Dermis blood vessel endothelial cell (primary cell): ENCODE measurements at places on chromosomes 11 and 22. TPM values are rescaled to one million over a fixed set of nuclear protein-coding genes. Genes with fewer than 3 reads are reported as not detected.
A peak's percentile ranks its signal among the peaks of the same experiment; 100 is the strongest.

The SCN4B gene
- total RNA-seq = 0.09 TPM in 1 of 2 replicates, not detected in the other

The SHANK3 gene
- 33.0 and 42.7 TPM in 2 replicates for total RNA-seq

The GP1BB gene
- total RNA-seq = 5.3 and 5.4 TPM in 2 replicates

The CERK gene
- total RNA-seq = 87.8 and 106 TPM in 2 replicates

The ZNF280B gene
- 0.68 and 0.93 TPM in 2 replicates for total RNA-seq

The HIPK3 gene
- total RNA-seq = 85.6 and 138 TPM in 2 replicates

The OR8K3 gene
- not detected in 2 replicates for total RNA-seq

The OR51B4 gene
- total RNA-seq = not detected in 2 replicates

GRCh38 chr11:107916671-107917241, 11.5 kb upstream of the RAB39A start:
- peak; percentile 50 for DNase-seq

DNA sequence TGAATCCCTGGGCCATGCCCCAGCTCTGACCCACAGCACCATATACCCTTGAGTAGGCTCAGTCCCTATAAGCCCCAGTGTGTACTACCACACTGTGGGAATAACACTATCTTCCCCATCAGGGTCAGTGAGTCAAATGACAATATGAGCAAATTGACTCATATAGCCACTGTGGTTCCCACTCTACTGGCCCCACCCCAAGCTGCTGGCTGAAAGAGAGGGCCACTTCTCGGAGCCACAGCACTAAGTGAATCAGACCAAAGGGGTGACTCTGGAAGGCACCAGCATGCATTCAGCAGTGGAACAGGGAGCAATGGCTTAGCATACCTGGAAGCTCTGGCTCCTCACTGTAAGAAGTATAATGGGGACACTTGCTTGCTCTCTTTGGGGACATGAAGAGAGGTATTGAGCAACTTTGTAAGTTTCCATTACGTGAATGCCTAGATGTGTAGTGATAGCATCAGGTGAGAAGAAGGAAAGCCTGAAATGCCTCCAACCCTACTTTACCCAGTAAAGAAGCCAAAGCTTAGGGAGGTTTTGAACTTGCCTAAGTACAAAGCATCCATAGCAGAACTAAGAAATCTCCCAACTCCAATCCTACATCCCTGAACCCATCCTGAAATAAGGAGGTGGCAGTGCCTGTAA, 13.5 kb downstream of the CD59 start:
- DNase-seq = peak; percentile 57

GRCh38 chr11:13679768-13680167, 11.3 kb downstream of the FAR1 start:
- DNase-seq = no peak

DNA sequence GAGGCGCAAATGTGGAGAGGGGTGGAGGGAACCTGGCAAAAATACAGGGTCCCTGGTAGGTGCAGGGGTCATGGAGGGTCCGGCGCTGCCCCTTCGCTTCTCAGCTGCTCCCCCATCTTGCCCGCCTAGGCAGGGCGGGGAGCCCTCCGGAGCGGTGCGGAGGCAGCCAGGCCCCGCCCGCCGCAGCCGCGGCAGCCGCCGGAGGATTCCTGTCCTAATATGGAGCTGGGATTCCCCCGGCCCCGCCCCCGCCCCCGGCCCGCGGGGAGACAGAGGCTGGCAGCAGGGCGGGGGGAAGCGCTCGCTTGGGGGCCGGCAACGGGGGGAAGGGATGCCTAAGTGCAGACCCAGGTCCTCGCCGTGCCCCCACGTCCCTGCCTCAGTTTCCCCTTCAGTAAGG, 1.0 kb upstream of the NPAS4 start:
- DNase-seq = no peak

DNA sequence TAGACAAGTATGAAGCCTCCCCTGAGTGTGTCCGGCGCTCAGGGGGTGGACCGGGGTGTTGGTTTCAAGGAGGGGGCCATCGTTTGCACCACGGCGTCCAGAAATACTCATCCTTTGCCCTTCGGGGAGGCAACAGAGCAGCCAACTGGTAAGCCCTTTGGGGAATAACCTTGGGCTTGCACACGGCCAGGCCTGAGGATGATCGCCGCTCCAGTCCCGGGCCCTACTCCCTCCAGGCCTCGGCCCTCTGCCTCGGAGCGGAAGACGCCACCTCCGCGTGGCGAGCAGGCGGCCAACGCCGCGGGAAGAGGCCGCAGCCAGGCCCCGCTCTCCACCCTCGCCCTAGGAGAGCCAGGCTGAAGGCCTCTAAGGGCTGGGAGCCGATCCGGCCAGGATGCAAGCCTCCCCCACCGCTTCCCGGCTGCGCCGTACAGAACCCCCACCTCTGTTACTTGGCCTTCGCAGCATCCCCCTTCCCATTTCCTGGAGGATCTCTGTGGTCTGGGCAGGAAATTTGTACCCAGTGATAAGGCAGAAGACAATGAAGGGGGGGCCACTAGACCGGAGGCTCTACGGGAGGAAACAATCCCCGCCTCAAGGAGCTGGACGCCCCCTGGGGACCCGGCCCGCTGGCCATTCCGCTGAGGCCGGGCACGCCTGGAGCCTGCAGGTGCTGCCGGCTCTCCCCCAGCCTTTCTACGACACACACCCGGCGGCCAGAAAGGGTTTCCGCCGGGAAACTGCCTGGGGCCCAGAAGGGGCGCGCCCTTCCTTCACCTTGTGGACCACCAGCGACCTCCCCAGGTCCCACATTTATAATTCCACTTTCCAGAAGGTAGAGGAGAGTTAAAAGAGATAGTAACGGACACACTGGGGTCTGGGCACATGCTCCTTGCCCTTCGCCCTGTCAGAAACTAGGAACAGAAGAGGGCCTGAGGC, 2.6 kb downstream of the ESAM start:
- peak; percentile 100 for DNase-seq

DNA sequence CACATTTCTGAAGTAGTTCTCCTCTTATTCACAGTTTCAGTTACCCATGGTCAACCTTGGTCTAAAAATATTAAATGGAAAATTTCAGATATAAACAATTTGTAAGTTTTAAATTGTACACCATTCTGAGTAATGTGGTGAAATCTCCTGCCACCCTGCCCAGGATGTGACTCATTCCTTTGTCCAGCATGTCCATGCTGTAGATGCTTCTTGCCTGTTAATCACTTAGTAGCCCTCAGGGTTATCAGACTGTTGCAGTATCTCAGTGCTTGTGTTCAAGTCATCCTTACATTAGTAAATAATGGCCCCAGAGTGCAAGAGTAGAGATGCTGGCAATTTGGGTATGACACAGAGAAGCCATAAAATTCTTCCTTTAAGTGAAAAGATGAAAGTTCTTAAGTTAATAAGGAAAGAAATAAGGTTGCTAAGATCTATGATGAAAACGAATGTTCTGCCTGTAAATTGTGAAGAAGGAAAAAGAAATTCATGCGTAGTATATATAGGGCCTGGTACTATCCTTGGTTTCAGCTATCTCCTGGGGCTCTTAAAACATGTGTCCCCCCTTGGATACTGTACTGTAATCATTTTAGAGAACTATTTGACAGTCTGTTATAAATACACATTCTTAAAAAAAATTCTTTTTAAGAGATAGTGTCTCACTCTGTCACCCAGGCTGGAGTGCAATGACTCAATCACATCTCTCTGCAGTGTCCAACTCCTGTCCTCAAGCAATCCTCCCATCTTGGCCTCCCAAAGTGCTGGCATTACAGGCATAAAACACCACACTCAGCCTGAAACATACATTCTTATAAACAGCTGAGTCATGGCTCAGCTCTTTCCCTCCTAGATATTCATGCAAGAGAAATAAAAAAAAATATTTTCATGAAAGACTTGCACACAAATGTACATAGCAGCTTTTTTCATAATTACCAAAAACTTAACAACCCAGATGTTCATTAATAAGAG, 31.3 kb downstream of the MTNR1B start:
- DNase-seq = peak; percentile 49

DNA sequence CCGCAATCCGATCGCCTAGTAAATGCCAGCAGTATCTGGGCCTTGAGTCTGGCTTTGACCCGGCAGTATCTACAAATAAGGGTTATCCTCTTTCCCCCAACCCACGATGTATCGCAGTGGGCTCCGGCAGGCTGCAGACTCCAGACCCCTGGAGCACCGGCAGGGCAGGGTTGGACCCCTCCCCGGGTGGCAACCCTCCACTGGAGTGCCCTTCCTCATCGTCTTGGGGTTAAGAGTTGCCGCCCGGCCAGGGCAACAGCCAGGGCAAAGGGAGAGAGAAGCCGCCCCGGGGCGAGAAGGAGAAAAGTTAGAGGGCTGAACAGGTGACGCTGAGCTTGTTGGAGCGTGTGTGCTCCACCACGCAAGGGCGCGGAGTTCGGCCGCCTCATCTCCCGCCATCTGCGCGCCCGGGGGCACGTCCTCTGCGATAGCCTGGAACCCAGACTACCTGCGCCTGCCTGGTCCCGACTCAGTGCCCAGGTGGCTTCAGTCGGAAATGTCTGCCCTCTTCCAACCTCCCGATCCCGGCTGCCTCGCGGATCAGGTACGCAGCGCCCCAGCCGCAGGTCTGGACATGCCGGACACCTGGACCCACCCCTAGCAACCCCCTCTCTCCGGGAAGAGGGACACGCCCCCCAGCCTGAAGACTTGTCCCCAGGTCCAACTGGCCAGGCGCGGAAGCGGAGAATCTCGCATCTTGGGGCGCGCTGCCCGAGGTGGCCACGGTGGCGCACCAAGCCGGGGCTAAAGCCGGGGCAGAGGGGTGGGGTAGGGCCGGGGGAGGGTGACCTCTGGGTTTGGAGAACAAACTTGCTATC, 1.2 kb downstream of the DSCAML1 start:
- DNase-seq = no peak

- DNase-seq = no peak
These were observed 21.6 kb downstream of the PPARA start for GRCh38 chr22:46171940-46172339.

GRCh38 chr11:106012744-106013143, 9.3 kb downstream of the MSANTD4 start:
- DNase-seq = peak; percentile 88

DNA sequence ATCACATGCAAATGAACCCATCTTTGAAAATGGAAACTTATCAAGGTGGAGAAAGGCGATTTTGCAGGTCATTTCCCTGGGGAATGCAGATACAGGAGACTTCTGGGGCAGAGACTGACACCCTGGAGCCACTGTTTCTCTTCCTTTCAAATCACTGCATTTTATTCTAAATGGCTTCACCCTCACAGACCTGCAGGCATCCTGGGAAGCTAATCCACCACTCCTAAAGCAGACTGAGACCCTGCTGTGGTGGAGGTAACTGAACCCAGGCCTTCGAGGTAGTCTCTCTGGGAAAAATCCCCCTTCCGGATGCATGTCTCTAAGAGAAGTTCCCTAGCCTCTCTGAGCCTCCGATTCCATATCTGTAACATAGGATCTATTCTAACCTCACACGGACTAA, 20.9 kb upstream of the CSNK2A3 start:
- no peak for DNase-seq

DNA sequence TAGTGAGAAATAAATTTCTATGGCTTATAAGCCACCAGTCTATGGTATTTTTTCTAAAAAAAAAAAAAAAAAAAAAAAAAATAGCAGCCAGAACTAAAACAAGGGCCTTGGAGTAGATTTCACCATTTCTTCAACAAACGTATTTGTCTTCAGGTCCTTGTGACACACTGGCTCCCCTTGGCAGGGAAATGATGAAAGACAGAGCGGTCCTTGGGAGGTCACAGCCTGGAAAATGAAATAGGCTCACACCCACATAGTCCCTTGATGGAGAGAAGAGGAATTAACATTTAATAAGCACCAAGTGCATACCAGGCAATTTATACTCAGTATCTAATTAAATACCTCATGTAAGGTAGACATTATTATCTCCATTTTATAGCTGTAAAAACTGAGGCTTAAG, 25.7 kb upstream of the ACER3 start:
- DNase-seq = no peak

DNA sequence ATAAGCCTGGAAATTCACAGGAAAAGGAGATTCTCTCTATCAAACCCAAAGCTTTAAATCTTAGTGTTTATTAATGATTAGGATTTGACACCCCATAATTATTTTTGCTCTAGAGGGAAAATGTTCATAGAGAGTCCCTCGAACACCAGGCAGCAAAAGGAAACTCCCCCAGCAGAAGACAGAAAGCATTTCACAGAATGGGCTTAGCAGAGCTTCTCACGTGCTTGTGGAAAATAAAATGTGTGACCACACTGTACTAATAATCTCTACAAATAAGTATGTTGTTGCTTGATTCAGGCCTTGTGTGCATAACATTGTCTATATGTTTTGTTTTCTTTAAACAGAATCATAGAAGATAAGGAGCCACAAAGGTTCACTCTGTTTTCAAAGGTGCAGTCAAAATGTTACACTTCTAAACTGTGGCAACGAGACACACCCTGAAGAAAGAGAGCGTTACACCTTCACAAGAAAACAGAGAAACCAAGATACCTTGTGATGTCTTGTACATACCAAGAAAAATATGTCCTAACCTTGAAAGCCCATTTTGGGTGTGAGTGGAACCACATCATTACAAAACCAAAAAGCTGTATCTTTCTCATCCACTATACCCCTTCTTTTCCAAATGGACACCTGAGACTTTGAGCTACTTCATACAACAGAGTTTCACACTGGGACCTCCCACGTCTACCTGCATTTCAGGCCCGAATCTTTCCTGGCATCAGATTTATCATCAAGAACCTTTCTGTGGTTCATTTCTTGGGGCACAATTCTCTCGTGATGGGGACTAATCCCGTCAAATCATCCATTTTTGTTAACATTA, 282.5 kb downstream of the ETS1 start:
- no peak for DNase-seq

DNA sequence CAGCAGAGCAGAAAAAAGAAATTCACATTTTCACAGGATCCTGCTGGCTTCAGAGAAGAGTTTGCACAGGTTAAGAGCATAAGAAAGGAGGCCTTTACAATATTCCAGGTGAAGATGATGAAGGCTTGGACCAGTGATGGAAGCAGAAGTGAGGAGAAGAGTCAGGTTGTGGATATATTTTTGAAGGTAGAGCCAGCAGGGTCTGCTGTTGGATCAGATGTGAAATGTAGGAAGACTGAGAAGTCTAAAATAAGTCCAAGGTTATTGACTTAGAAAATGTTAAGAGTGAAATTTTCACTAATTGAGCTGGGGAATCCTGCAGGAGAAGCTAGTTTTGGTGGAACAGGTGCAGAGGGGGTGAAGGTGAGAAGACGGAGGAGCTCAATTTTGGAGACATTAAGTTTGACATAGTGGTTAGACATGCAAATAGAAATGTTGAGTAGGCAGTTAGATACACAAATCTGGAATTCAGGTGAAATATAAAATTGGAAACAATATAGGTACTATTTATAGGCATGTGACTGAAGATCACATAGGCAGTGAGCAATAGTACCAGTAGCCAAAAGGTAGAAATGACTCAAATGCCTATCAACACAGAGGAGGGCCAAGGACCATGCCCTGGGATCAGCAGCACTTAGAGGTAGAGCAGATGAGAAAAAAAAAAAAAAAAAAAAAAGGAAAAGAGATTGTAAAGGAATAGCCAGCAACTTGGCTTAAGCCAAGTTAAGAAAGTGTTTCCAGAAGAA, 252.0 kb downstream of the AASDHPPT start:
- no peak for DNase-seq

- no peak for DNase-seq
These were observed 18.1 kb upstream of the ELF5 start for GRCh38 chr11:34531663-34532062.

DNA sequence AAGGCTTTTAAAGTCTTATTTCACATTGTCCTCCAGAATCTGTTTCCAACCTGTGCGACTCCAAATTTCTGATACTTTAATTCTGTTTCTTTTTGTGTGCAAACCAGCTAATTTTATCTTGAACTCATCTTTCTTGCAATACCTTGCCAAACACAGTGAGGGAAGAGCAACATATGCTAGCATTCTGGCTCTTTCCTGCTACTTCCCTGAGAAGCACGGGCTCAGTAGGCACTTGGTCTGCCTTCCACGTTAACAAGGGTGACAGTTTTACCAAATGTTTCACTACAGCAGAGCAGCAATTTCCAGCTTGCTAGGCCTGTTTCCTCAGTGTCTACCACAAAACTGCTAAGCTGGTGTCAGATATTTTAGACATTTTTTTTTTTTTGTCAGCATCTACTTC, 405.8 kb downstream of the NTM start:
- no peak for DNase-seq
